Cardiac fibroblast (primary cell): ENCODE measurements at places on chromosomes 2 and 18.
A peak's percentile ranks its signal among the peaks of the same experiment; 100 is the strongest.

DNA sequence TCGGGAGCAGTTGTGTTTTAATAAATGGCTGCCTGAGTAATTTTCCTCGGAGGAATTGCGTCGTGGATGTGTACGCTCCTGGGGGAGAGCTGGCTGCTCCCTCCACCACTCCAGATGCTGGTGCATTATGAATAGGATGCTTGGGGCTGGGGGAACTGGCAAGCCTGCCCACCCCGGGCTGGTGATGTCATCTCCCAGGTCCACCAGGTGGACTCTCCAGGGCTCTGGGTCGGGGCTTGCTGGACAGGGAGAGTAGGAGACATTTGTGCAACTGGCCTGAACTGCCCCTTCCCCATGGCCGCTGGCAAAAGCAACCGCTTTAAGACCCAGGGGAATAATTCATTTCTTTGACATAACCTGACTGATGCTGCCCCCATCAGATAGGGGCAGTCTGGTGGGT is 158.7 kb downstream of the KLHL29 start:
- no peak for DNase-seq

DNA sequence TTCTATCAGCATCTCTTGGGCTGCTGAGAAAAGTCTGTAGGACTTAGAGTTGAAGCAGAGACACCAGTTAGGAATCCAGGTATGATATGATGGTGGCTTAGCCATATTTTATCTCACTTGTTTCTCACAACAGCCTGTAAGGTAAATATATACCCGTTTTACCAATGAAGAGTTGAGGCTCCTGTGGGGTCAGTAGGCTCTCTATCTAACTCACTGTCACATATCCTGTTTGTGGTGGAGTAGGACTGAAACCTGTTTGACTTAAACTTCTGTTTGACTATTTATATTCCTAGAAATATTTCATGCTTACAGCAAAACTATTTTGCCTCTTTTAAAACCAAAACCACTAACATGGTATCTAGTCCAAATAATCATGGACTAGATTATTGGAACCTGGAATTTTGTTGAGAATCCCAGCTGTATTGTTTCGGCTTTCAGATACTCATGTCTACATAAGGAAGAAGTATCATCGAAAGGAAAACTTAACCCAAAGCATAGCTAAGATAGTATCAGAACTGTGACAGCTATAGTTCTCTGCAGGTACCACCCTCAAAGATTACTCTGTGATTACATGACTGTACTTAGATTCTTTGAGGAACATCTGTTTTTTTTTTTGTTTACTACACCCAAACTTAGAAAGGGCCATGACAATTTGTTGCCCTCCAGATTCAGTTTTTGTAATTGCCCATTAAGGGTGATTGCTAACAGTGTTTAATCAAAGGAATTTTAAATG is 216.1 kb upstream of the THUMPD2 start:
- DNase-seq: no peak

DNA sequence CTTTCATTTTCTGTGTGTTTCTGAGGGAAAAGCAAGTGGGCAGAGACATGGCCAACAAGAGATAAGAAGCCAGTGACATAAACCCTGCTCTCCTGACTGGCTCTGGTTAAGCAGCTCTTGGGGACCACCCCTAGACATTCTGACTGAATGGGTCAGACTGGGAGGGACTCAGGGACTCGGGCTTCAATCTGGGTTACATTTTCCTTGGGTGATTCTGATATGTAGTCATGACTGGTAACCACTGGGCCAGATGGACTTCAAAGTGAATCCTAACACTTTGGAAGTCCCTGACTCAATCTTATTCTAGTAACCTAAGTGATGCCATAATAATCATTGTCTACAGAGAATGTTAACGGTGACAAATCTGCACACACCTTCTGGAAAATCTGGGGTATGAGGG is 397.8 kb downstream of the NBAS start:
- no peak for DNase-seq

DNA sequence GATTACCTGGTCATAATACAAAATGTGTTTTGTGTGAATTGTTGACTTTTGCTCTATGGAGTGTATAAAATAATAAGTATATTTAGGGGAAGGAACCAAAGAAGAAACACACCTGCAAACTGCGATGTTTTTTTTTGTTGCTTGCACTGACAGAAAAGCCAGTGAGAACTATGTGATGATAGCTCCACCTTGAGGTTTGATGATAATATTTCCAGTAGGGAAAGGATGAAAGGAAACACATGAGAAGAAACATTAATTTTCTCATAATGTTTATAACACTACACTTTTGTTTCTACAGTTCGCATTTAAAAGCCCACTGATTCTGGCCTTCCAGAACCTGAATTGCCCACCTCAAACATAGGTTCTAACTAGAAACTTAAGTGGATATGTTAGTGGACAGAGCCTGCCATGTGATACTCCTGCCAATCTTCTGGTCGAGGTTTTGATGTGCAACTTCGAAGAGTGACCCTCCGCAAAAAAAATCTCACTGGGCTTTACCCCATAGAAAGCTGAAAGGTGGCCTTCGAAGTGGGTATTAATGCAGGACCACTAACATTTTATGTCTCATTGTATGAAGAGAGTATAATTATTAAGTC is 476.4 kb upstream of the SPHKAP start:
- DNase-seq: peak; percentile 76

GRCh38 chr2:240364582-240364960 is 70.9 kb upstream of the GPC1 start:
- no peak for DNase-seq

DNA sequence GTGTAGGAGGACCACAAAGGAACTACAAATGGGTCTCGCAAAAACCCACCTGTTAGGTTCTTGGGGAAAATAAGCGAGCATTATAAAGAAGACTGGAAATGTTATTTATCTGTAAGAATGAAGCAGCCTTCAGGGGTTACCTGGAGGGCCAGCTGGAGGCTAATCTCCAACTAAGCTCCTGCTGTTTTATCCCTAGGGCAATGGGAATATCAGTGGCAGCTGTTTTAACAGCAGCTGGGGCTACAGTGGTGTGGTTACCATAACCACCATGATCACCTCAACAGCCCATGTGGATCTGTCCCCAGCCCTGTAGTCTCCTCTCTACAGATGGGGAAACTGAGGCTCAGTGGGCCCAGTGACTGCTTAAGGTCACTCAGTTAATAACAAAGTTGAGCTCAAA is 108.1 kb downstream of the FTCDNL1 start:
- DNase-seq: no peak

GRCh38 chr18:1011349-1011748 is 106.7 kb downstream of the ADCYAP1 start:
- DNase-seq: no peak

DNA sequence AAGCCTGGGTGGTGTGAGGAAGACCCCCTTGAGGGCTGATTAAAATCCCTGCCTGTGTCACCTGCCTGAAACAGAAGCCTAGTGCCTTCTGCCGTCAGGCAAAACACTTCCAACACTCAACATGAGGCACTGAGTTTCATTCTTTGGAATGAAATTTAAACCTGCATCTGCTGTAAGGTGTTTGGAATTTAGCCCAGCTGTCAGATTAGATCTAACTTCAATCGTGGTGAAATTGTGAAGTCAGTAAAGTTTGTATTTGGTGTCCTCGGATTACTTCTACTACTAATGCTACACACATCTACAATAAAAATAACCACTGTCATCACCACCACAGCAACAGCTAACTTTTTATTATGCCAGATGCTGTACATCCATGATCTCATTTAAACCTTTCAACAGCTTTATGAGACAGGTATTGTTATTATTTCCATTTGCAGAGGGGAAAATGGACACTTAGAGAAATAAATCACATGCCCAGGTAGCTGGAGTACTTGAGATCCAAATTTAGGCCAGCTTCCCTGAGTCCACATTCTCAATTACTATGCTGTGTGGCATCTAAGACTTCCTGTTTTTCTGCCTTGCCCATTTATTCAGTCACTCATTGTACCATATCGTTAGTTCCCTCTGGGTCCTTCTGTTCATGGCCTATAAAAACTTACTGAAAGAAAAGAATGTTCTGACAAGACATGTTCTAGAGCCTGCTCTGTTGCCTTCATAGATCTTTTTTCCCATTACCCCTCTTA is 98.2 kb upstream of the GCFC2 start:
- DNase-seq: no peak

DNA sequence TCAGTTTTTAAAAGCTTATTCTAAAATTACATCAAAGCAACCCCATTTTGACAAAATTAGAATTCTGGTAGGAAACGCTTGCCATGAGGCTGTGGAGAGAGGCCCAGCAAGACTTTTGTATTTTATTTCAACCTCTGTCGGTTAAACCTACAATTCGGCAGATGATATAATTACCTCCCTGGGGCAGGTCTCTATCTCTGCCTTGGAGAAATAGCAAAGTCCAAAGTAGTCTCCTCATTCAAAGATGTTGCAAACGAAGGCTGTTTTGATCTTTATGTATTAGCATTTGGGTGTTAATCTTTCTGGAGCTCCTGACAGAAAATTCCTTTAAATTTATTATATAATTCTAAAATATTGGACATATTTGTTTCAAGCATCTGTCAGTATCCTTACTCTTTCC is 35.6 kb downstream of the GALM start:
- no peak for DNase-seq

DNA sequence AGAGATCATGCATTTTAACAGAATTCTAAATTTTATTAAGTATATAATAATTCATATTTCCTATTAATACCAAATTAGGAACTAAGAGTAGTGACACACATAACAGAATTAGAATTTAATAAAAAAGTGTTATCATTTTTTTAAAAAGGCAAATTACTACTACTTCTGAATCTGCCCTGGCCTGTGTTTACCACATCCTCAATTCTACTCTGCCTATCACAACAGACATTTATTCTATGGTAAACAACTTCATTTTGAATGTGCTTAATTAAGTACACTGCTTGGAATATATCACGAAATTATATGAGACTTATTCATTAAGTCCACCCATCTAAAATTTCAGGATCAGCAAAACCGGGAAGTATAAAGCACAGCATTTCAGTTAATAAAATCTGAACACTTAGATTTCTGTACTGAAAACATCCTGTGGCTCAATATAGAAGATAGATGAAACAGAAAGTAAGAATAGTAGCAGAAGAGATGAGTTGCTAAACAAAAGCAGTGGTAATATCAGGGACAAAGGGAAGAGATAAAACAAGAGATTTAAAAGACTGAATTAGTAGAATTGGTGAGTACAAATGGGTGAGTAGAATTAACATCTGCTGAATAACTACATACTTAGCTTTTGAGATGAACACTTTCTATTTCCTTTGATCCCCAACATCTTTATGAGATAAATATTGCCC is 3.7 kb downstream of the SMC6 start:
- DNase-seq: no peak

- DNase-seq: peak; percentile 72
Measured at GRCh38 chr2:156892467-156893281, 364.8 kb upstream of the GALNT5 start.
